ENCODE measurements at places on chromosomes 2 and 18. TPM values are rescaled to one million over a fixed set of nuclear protein-coding genes. Genes with fewer than 3 reads are reported as not detected.

DNA sequence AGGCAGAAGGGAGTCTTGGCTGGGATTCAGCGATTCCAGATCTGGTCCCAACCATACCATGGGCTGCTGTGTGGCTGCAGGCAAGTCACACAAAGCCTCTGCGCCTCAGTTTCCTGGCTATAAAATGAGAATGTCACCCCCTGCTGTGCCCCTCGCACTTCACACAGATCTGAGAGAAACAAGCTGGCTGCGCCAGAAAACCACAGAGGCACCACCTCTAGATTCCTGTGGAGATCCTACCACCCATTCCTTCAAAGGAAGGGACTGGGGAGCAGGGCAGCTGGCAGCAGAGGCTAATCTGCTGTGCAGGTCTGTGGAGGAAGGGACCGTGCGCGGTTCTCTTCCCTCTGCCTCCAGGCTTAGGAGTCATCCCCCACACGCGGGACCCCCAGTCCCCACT is 19.8 kb downstream of the NEURL3 start:
- no peak for DNase-seq

The FSIP2 gene
- polyA plus RNA-seq, result 1.8 TPM

- DNase-seq, result no peak
Observed at GRCh38 chr2:76679025-76679396, 843.2 kb downstream of the LRRTM4 start.

The APOB gene
- 863 TPM for polyA plus RNA-seq

- DNase-seq, result peak; percentile 97
Observed at GRCh38 chr2:86079981-86080911, 25.4 kb downstream of the POLR1A start.

DNA sequence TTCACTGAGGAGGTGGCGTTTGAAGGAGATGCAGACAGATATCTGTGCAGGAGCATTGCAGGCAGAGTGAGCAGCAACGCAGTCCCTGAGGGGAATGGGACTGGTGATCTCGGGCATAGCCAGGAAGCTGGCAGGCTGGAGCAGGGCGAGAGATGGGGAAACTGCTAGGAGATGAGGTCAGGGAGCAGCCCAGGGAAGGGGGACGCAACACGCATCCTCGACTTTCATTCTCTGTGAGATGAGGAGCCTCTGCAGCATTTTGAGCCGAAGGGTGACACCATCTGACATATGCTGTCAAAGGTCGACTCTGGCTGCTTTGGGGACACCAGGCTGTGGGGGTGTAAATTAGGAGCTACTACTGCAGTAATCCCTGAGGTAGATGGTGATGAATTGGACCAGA is 4.3 kb upstream of the CHRNA1 start:
- DNase-seq, result no peak

DNA sequence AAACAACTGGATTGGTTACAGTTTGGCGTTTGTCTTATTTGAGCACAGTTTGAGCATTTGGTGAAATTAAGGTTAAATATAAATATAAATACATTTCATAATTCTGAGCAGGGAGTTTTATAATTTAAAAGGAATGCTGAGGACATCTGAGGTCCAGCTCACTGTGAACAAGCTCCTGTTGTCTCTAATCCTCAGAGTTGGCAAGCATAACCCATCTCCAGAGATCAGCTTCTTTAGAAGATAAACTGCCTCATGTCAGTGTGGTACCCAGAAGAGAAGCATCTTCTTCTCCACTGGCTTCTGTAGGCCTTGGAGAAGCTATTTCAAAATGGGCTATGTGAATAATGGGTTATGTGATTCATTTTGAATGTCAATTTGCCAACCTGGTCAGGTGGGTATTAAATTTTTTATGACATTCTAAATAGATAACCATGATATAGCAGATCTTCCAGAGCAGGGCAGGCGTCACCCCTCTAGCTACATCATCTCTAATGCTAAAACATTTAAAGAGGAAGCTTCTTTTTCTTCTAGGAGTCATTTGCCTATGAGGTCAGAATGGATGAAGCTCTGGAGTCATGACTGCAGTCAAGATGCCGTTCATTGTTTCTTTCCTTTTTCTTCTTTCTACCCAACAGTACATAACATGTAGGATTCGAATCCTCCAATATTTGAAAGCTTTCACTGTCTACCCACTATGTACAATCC is 324.0 kb downstream of the RNF144A start:
- DNase-seq, result no peak

DNA sequence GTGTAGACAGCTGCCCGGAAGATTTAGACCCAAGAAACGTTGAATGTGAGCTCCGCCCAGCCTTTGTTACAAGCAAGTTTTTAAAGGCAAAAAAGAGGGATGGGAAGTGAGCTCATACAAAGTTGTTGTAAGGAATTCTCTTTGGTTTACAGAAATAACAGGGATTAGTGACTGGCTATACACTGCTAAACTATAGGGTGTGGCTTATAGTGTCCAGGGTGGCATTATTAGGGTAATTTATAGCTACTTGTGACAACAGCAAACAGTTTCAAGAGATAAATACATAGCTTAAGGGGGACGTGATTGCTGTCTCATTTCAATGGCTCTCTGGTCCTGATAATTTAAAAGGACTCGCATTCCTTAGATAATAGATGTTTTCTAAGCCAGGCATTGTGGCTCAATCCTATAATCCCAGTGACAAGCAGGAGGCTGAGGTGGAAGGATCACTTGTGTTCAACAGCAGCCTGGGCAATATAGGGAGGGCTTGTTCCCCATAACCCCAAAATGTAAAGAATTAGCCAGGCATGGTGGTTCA is 66.5 kb upstream of the TGIF1 start:
- DNase-seq, result no peak

DNA sequence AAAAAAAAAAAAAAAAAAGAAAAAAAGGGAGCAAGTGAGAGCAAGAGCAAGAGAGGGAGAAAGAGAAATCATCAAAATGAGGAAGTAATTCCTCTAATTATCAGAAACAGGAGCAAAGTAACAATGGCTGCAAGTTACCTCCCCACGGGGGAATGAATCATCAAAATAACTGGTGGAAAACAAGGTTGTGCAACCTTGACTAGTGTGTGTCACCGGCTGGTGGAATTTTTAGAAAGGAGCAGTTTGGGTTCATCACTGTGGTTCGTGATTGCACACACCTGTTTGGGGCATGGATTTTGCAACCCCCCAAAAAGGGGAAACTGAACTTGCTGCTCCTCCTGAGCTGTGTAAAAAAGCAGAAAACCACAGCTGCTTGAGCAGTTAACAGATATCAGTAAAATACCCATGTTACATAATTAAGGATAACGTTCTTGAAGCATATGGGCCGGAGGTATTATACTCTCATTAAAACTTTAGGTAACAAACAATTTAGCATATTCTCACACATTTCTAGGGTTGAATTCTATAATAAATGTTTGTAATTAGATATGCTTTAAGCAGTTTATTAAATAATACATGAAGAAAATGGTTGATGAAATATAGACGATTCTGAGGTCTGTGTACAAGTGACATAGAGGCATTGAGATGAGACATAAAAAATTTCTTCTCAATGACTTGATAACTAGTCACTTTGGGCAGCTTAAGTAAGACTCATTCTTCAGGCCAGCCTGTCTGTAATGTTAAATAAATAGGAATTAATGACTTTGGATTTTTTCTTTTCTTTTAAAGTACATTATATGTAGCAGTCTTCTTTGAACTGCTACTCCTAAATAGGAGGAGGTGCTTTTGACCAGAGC is 184.2 kb upstream of the ZEB2 start:
- DNase-seq, result peak; percentile 49

DNA sequence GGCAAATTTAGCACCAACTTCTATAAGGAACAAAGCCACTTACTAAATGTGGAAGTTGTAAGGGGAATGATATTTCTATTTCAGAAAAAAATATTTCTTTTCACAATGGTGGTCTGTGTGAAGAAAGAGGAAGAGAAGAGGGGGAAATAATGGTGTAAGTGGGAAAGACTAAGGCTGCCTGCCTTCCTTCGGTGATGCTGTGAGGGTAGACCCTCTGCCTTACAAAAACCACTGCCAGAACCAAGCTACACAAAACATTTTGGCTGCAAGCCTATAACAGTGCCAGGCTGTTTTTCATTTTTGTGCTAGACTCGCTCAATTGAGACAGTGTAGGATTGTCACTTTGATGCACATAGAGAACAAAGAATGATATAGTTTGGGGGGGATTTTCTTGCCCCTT is 286.6 kb downstream of the ZEB2 start:
- no peak for DNase-seq

DNA sequence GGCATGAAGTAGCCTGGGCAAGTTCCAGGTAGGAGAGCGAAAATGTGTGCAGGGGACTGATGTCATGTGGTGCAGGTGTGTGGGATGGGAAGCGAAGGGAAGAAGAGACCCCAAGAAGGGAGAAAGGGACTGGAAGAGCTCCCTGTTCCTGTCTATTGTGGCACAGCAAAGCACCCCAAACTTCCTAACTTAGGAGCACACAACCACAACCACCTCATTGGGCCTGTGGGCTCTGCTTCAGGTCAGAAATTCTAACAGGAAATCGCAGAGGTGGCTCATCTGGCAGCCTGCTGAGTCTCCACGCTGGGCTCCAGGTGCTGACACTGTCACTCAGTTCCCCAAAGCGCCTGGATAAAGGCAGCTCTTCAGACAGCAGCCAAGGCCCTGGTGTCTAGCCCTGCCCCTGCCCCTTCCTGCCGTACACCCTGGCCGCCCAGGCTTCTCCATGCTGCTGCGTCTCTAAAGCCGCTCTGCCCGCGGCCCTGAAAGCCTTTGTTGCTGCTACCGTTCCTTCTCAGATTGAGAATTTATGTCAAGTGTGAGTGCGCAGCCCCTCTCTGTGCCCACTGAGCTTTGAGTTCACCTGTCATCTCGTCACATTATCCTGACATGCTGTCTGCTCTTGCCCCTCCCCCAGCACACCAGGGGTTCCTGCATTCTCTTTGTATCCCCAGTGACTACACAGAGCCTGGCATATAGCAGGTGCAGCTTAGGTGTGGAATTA is 140.2 kb upstream of the BCL2L11 start:
- DNase-seq, result no peak

The MORN2 gene
- 16.6 TPM for polyA plus RNA-seq

GRCh38 chr18:35695803-35696202 is 114.3 kb downstream of the GALNT1 start:
- no peak for DNase-seq

The CACNB4 gene
- polyA plus RNA-seq, result 1.8 TPM

The SPATS2L gene
- polyA plus RNA-seq, result 105 TPM

The CHN1 gene
- 8.2 TPM for polyA plus RNA-seq

GRCh38 chr2:100812116-100812515 is 7.8 kb upstream of the NPAS2 start:
- DNase-seq, result no peak

The TPO gene
- polyA plus RNA-seq, result 0.30 TPM

- DNase-seq, result no peak
Observed at GRCh38 chr2:174591740-174592139, 5.9 kb downstream of the WIPF1 start.

The ARHGEF33 gene
- 0.87 TPM for polyA plus RNA-seq

All from large intestine (tissue), 12 donors.